ENCODE measurements at places on chromosomes 13 and 19.

- DNase-seq = no peak
Measured at GRCh38 chr19:6693681-6694080, 23.7 kb upstream of the TNFSF14 start.

- no peak for DNase-seq
Measured at GRCh38 chr19:4620675-4621074, 18.6 kb upstream of the TNFAIP8L1 start.

- no peak for DNase-seq
Measured at GRCh38 chr13:103873725-103874124, 807.5 kb upstream of the SLC10A2 start.

DNA sequence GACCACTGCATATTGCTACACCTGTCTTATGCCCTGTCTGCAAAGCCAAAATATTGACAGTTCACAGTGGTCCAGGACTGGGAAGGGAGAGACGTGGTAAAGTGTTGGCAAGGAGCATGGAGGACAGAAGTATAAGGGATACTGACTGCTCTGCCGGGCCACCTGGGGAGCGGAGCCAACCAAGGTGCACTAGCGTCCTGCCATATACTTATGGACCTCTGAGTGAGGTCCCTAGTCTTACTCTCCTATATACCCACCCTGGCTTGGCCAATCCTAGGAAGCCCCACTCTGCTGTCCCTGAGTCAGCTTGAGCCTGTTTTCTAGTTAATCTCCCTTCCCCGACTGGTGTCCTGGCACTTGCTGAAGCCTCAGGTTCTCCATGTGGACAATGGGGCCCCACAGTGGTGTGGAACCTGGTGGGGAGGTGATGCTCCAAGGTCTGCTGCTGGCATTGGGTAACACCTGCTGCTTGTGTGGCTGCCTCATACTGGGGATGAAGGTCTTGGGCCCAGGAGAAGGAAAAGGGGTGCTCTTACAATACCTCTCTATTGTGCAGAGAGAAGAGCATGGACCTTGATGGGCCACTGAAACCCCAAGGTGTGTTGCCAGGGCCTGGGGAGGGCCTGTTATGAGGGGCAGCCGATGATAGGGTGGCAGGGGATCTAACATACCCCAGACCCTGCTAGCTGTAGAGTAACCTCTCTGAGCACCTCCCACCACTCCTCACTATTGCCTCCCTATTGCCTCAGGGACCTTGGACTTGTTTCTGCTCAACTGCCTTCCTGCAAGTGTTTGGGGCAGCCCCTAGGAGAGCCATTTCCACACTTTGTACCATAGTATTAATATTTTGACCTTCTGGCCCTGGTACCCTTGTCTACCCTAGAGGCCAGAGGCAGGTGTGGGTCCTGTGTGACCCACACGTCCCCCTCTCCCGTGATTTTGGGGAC is 6.7 kb upstream of the TRIM28 start:
- DNase-seq = no peak
